Caco-2 (cell line): ENCODE measurements at places on chromosomes 12 and 14. TPM values are rescaled to one million over a fixed set of nuclear protein-coding genes. Genes with fewer than 3 reads are reported as not detected.

- H3K4me1 ChIP-seq, result no peaks in the 10 kb centered on the region
- no peak overlapping the region for H3K27ac ChIP-seq
- no peak overlapping the region for H3K4me3 ChIP-seq
- H3K36me3 ChIP-seq, result no peaks in the 10 kb centered on the region
- H3K27me3 ChIP-seq, result no peaks in the 10 kb centered on the region
- no peak for DNase-seq
Observed at GRCh38 chr12:131616043-131616700, 94.7 kb upstream of the SFSWAP start.

Gene CCDC88C
- total RNA-seq, result 26.9 and 29.8 TPM in 2 replicates

GRCh38 chr14:91931478-91932088, 15.9 kb downstream of the FBLN5 start:
- H3K36me3 ChIP-seq, result no peaks in the 10 kb centered on the region
- peaks cover 9% of the 10 kb centered on the region for H3K4me1 ChIP-seq
- no peaks in the 10 kb centered on the region for H3K27me3 ChIP-seq
- H3K27ac ChIP-seq, result no peak overlapping the region
- no peak for DNase-seq

DNA sequence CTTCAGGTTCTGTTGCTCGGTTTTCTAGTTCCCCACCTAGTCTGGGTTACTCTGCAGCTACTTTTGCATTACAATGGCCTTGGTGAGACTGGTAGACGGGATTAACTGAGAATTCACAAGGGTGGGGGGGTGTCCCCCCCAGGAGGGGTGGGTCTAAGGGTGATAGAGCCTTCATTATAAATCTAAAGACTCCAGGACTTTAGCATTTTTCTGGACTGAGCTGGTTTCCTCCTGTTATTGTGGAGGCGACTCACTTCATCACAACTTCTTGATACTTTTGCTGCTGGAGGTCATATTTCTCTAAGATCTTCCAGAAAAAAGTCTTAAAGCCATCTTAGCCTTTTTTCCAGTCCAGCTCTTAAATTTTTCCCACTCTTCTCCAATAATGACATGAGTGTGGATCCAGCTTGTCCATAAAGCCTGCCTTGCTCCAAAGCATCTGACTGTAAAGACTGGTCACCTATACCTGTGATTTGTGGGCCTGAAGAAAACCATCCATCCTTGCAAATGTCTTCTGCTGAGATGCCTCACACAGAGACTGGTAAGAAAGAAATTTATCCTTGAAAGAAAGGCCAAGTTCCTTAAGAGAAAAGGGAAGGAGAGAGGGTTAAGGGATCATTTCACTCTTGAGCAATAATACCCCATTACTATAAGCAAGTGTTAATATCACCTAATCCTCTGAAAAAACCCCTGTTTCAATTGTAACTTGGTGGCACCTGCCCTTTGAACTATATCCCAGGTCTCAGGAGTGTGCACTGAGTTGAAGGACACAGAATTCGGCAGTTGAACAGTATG, 19.7 kb upstream of the SLC2A14 start:
- H3K4me3 ChIP-seq, result no peak overlapping the region
- no peak for DNase-seq
- H3K27ac ChIP-seq, result peak overlapping the region; percentile 76

Gene CMA1
- total RNA-seq, result not detected in 2 replicates

GRCh38 chr12:33634544-33634943, 194.9 kb upstream of the SYT10 start:
- no peaks in the 10 kb centered on the region for H3K4me1 ChIP-seq
- no peaks in the 10 kb centered on the region for H3K27me3 ChIP-seq
- DNase-seq, result no peak
- H3K27ac ChIP-seq, result no peak overlapping the region

- no peak overlapping the region for H3K27ac ChIP-seq
- no peak for DNase-seq
- H3K4me3 ChIP-seq, result no peak overlapping the region
- H3K4me1 ChIP-seq, result peaks cover 23% of the 10 kb centered on the region
Observed at GRCh38 chr14:71243697-71244096, 336.4 kb downstream of the PCNX1 start.

GRCh38 chr12:40794087-40794486, 101.8 kb downstream of the CNTN1 start:
- H3K4me1 ChIP-seq, result no peaks in the 10 kb centered on the region
- H3K27ac ChIP-seq, result no peak overlapping the region
- no peaks in the 10 kb centered on the region for H3K27me3 ChIP-seq
- no peak overlapping the region for H3K4me3 ChIP-seq
- no peaks in the 10 kb centered on the region for H3K36me3 ChIP-seq

Gene DPF3
- total RNA-seq, result not detected in 2 replicates

DNA sequence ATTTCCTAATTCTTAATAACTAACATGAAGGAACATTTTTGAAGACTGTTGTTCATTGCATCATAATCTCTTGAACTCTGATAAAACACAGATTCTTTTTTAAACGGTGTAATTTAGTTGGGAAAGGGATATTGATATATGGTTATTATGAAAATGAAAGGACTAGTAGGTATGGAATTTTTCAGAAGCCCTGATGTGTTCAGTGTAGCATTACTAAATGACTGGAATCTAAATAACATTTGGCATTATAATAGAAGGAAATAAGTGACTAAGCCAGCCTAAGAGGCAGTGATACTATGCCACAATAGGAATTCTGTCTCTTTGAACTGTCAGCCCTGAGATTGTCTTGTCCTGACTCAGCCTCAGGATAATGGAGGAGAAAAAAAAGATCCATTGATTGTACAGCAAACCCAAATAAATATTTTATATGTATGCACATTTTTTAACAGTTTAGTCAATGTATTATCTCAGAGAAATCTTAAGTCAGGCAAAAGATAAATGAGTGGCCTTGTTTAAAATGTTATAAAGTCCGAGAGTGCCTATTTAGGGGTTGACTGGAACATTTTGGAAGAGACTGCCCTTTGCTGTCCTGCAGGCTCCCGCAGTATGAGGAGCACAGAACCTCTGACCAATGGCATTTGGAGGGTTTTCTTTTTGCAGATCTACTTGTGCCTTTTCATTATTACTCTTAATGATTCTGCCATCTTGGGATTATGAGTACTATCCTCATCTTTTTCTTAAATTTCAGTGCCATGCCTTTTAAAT, 271.2 kb downstream of the EGLN3 start:
- no peak overlapping the region for H3K27ac ChIP-seq
- DNase-seq, result no peak
- no peaks in the 10 kb centered on the region for H3K4me1 ChIP-seq
- H3K4me3 ChIP-seq, result no peak overlapping the region
- H3K36me3 ChIP-seq, result no peaks in the 10 kb centered on the region
